Stimulated activated CD8-positive, alpha-beta memory T cell treated with anti-CD3 and anti-CD28 coated beads, Interleukin-4, amount 100 ng/mL, for 48 hours (primary cell): ENCODE measurements at places on chromosomes 7 and 10.

- DNase-seq, result no peak
These were observed 139.4 kb downstream of the CCDC71L start for GRCh38 chr7:106521541-106521940.

- no peak for DNase-seq
These were observed 350.0 kb downstream of the CRPPA start for GRCh38 chr7:16071246-16071857.

DNA sequence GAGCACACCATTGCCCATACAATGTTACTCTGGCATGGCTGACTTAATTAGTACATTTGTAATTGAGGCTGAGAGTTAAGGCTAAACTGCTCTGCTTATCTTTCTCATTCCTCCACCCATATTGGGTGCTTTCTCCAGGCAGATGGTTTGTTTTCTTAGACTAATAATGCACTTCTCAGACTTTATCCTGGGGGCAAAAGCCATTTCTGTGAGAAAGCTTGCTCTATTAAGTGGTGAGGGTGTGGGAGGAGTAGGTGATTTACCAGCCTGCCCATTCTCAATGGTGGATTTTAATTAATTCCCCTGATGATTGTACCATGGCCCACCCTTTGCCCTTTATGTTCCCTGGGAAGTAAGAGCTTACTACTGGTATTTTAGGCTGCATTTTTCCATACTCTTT is 174.8 kb downstream of the FOXP2 start:
- DNase-seq, result no peak

DNA sequence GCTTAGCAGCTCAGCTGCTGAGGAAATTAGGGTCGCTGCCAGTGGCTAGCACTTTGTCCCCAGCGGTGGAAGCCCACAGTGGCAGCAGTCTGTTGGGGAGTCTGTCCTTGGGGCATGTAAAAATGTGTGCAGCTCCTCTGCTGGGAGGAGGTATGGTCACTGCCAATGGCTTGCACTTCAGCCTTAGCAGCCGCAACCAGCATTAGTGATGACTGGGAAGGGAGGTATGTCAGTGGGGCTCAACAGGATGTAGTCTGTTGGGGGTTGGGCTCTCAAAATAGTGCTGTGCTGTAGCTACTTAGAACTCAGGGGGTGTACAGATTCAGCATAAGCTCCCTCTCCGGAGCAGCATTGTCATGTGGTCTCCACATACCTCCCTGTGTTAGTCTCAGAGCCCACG is 189.9 kb downstream of the ZEB1 start:
- DNase-seq, result no peak

- peak; percentile 66 for DNase-seq
These were observed 27.1 kb downstream of the TNRC18 start for GRCh38 chr7:5396542-5396941.

GRCh38 chr10:14413523-14413922 is 82.8 kb upstream of the FRMD4A start:
- DNase-seq, result no peak

DNA sequence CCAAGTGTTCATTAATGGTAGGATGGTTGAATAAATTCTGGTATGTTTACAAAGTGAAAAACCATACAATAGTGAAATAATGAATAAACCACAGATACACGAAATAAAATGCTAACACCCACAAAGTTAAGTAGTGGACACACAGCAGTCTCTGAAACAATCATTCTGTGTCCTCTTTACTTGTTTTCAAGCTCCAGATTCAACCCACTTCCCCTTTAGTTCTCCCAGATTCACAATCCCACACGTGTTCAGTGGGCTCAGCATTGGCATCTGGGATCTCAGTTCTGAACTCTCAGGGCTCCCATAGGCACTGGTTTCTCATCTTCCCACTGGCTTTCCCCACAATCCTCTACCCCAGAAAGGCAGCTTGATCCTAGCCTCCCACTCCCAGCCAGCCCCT is 44.9 kb downstream of the SEM1 start:
- DNase-seq, result no peak

DNA sequence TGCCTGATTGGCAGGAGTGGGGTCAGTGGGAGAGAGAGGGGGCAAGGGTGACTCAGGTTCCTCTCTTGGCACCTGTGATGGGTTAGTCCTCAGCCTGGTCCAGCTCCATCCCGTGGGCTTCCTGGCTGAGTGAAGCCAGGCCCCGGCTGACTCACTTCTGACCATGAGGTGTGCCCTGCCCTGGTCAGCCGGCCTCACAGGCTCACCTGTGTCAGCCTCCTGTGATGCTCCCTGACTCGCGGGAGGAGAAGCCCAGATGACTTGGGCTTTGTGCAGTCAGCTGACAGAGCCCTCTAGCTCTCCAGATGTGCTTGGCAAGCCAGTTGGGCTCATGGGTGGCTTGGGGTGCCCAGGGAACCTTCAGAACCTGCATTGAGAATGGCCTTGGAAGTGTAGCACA is 16.0 kb upstream of the PPIF start:
- no peak for DNase-seq
